Activated naive CD4-positive, alpha-beta T cell treated with anti-CD3 and anti-CD28 coated beads, Interleukin-2, amount 50 U/mL, for 16 hours (primary cell): ENCODE measurements at places on chromosomes 5 and 9.

- DNase-seq, result no peak
Measured at GRCh38 chr5:169742771-169743296, 105.8 kb downstream of the DOCK2 start.

DNA sequence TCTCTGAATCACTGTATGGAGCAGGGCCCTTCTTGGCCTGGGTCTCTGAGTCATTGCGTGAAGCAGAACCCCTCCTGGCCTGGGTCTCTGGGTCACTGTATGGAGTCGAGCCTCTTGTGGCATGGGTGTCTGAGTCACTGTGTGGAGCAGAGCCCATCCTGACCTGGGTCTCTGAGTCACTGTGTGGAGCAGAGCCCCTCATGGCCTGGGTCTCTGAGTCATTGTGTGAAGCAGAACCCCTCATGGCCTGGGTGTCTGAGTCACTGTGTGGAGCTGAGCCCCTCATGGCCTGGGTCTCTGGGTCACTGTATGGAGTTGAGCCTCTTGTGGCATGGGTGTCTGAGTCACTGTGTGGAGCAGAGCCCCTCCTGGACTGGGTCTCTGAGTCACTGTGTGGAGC, 94.0 kb upstream of the RAPGEF1 start:
- no peak for DNase-seq

GRCh38 chr5:147177125-147177840, 57.5 kb upstream of the STK32A start:
- no peak for DNase-seq

- DNase-seq, result no peak
Measured at GRCh38 chr9:86513429-86513828, 159.2 kb upstream of the TUT7 start.

DNA sequence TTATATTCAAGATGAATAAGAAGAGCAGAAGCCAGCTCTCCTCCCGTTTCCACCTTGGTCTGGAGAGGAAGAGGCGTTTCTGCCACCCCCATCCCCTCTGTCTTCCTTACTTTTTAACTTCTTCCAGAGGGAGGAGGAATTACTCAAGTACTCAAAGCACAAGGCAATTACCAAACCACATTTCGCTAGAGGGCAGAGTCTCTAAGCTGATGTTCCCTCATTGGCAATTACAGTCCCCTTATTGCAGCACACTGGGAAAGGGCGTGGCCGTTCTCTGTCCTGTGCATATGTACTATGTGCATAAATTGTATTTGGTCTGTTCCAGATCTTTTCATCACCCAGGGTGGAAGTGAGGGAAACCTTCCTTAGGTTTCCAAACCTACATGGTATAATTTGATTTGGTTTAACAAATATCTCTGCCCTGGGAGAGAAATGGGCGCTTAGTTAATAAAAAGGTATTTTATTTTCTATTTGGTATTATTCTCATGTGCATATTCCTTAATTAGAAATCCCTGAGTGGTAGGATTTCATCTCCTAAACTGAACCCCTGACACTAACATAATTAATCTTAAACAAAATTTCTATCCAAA, 29.8 kb upstream of the ALDOB start:
- no peak for DNase-seq

GRCh38 chr9:125189011-125189360, 617 bp downstream of the PPP6C start:
- peak; percentile 34 for DNase-seq

DNA sequence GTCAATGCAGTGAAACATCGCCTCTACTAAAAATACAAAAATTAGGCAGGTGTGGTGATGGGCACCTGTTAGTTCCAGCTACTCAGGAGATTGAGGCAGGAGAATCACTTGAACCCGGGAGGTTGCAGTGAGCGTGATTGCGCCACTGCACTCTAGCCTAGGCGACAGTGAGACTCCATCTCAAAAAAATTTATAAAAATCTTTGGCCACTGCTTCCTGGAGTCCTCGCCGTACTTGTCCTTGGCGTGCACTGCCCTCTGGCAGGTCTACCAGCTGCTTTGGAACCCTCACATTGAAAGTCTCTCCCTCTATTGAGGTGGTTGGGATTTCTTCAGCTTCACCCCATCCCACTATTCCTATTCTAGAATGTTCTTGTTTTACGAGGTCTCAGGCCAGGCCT, 25.0 kb downstream of the DYNC2I2 start:
- DNase-seq, result no peak

GRCh38 chr5:17267106-17267505, 49.7 kb downstream of the BASP1 start:
- DNase-seq, result no peak

GRCh38 chr5:175823731-175824525, 47.5 kb upstream of the CPLX2 start:
- no peak for DNase-seq

DNA sequence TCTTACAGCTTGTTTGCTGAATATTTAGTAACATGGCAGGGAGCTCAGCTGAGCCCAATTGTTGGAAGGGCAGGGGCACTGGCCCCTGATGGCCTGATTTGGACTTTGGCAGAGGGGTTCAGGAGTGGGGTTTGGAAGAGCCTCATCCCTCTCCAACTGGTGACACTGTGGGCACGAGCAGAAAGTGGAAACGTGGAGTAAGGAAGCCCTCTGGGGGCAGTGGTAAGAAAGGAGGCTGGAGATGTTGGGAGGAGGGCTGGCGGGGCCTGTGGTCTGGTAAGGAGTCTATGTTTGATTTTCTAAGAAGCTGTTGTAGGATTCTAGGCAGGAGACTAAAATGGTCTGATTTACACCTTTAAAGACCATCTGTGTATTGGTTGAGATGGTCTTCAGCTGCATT, 208.9 kb downstream of the HSPA4 start:
- DNase-seq, result no peak

GRCh38 chr5:129506086-129506485, 46.0 kb downstream of the ADAMTS19 start:
- DNase-seq, result no peak

DNA sequence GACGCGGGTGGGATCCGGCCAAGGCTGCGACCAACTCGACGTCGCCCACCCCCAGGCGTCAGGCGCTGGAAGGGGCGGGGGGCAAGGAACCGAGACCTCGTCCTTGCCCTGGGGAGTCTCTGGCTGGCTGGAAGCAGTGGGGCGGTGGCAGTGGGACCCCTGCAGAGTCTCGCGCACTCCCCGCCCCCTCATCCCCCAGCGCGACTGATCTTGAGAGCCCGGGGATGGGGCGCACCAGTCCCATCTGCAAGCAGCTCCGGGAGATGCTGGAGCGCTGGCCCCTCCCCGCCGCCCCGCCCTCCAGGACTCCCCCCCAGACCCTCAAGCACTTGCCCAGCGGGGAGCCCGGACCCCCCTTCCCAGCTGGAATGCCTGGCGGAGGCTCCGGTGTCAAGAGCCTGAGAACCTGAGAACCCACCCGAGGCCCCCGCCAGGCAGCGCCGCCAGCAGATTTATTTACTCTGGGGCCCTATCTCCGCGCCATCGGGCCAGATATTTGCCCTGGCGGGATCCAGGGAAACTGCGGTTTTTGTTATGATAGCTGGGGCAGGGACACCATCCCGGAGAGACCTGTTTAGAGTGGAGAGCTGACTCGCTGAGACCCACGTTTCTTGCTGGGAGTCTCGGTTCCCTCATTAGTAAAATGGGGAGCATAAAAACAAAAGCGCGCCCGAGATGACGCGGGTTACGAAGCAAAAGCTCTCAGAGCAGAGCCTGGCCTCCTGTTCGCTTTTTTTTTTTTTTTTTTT, 1.2 kb downstream of the PRRT1B start:
- DNase-seq, result no peak

DNA sequence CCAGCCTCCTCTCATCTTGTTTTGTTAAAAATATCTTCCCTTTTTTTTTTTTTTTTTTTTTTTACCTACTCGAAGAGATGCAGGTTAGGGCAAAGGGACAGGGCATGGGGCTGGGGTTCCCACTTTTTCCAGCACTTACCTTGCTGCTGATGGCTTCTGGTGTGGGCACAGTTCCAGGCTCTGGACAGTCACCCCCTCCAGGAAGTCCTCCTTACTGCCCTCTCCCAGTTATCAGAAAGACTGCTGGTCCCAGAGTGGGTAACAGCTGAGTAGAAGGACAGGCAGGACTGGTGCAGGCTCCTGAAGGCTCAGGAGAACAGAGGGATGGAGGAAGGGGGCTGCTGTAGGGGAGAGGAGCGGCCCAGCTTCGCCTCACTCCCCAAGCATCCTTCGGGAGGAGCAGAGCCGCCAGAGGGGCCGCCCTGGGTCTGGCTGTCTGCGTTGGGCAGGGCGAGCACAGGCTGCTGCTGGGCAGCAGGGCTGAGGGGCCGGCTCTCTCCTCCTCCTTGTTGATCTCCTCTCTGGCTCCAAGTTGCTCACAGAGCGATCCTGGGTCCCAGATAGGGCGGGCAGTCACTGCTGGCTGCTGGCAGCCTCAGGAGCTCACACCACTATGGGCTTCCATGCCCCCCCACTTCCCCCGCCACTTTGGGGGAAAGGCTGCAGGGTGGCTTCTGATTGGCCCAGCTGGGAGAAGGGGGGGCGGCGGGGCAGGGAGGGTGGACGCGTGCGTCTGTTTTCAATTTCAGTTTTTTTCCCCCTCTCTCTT, at the start of gene PDGFRB:
PDGFRB (minus strand) TSS at position 588 of the 769 bp plus-strand sequence. CDS start 18,798 bp downstream, outside the sequence.
- peak; percentile 36 for DNase-seq

GRCh38 chr5:154618696-154619095, 136.5 kb upstream of the LARP1 start:
- DNase-seq, result no peak

GRCh38 chr5:75847561-75848021, 130.4 kb upstream of the POC5 start:
- DNase-seq, result no peak

GRCh38 chr9:117677572-117677971, 26.6 kb upstream of the TLR4 start:
- DNase-seq, result no peak

DNA sequence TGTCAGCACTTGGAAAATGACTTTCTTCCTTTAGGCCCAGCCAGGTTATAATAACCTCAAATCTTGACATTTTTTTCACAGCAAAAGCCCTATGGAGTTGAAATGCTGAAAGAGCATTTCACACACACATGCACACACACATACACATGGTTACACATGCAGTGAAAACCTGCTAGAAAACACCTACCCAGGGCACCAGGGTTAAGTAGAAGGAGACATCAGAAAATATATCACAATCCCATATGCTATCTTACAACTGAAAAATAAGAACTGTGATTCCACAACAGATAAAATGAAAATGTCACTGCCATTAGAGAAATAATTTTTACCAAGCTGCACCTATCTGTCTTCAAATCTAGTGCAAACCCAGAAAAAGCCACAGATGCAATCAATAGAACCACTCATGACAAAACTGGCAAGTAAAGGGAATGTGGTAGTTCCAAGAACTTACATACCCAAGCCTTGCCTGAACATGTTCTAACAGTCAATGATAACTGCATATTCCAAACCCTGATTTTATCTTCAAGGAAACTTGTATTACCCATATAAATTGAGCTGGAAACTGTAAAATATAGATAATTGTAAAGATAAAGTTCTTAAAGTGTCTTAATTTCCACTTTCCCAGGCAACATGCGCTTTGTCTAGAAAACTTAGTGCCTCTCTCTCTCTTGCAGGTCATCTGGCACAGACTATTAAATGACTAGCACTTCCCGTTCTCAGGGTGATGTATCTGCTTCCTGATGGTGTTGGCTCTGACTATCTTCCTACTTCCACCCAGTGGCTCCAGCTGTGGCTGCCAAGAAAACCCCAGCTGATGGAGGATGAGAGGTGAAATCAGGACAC, 250.2 kb upstream of the PTGER4 start:
- no peak for DNase-seq

GRCh38 chr5:142859037-142859436, 88.9 kb downstream of the ARHGAP26 start:
- no peak for DNase-seq

- peak; percentile 24 for DNase-seq
Measured at GRCh38 chr9:37037503-37038301, 3.6 kb upstream of the PAX5 start.

DNA sequence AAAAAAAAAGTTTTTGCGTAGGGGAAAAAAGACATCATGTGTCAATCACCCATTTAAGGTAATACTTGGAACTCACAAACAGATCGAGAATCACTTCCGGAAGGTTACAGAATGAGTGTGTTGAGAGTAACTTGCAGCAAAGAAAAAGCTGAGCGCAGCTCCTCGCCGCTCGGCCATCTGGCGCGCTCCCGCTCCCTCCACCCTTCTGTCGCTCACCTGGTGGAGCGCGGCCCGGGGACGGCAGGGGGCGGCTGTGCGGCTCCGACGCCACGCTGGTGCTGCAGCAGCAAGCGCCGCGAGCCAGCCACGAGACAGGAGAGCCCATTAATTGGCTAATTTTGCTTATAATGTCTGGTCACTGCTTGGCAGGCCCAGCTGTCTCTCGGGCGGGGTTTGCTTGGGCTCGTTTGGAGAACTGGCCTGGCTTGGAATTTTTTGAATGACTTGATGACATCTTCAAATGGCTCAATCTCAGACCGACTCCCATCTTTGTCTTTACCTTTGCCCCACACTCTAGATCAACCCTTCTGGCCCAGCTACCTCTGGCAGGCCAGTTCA, 601.8 kb downstream of the CCDC171 start:
- no peak for DNase-seq

DNA sequence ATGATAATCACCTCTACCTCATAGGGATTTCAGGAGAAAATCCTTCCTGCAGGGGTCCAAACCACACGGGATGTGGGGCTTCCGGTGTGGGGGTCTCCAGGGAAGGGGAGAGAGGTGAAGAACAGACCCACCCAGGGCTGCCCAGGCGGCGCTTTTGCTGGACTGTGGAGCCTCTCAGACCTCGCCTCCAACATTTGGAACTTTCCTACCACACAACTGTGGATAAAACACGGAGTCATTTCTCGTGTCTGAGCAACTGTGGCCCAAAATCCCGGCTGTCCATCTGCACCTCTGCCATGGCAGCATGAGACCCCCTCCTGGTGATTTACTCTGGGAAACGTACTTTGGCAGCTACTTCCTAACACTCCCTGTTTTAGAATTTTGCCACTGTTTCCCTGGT, 307.8 kb upstream of the IRX4 start:
- no peak for DNase-seq

DNA sequence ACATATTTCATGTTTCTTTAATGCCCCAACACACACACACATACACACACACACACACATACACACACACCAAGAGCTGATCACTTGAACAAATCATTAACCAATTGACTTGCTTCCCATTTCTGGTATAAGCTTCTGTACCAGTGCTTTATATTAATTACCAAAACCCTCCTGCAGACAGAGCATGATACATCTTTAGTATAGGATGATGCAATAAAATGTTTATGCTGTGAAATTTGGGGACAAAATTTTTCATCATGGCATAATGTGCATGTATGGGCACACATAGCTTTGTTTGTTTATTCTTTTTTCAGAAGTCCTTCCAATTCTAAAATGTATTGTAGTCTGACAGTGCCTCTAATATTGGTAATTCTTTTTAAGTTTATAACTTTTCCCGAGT, 34.5 kb downstream of the SLC1A3 start:
- no peak for DNase-seq

DNA sequence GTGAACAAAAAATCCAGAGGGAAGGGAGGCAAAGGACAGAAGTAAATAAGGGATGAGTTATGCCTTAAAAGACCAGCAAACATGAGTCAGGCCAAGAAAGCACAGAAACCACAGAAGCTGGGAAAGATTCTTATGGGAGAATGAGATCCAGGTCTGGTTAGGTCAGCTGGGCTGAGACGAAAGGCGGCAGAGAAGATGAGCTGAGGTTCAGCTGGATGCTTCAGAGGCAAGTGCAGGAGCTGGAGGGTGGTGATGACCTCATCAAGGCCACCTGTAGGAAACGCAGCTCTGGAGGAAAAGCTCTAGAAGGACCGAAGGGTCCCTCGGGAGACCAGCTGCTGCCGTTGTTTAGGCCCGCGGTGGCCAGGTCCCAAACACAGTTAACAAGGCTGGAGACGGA, 152.0 kb downstream of the MYO10 start:
- DNase-seq, result no peak

GRCh38 chr5:142613271-142613671, 72.6 kb downstream of the FGF1 start:
- DNase-seq, result no peak

GRCh38 chr9:90838098-90838497, 36.5 kb downstream of the SYK start:
- DNase-seq, result no peak
